Activated T-helper 1 cell treated with anti-CD3 and anti-CD28 coated beads, Interleukin-2, amount 50 U/mL, for 16 hours (primary cell): ENCODE measurements at places on chromosomes 6 and 20.

DNA sequence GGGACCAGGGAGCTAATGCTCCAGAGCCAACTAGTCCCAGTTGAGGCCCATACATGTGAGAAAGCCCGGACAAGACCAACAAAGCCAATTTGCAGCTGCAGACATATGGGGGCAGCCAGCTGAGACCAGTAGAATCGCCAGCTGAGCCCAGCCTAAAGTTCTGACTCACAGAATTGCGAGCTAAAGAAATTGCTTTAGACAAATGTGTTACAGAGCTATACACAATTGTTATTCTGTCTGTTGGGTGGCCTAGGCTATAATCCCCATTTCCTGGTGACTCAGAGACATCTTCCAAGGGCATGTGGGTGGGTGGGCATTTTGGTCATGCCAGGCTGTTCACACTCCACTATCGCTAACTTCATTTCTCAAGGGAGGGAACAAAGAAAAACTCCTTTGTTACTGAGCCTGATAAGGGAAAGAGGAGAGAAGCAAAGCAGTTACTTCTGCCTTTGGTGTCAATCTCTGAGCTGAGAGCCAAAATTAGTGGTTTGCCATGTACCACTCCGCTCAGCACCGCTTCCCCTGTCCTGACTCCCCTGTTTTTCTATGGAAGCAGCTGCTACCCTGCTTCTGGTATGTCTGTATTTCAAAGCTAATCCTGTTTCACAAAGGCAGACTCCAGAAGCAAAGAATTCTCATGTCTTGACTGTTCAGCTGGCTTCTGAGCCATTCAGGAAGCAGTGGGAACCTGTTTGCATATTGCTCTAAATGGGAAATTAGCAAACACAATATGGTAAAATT is 26.1 kb downstream of the SCP2D1 start:
- no peak for DNase-seq

- no peak for DNase-seq
Measured at GRCh38 chr6:35065870-35066269, 75.3 kb downstream of the TCP11 start.

GRCh38 chr6:125503181-125503580 is 201.4 kb upstream of the HDDC2 start:
- DNase-seq, result no peak

GRCh38 chr20:21004386-21005076 is 101.6 kb downstream of the LINC00237 start:
- DNase-seq, result no peak

DNA sequence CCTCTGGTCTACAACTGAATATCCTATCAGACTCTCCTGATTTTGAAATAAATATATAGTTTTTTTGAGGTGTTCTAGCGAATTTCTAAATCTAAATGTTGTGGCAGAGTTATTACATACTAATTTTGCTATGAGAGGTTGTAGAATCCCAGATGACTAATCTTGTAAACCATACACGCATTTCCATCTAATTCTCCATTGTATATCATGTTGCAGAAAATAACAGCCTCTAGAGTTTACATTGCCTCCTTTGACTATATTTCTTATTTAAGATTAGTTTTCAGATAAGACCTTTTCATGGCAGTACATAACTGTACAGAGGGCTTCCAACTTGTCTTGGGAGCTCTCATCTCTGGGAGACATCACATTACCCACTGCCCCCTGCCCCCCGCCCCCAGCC is 22.9 kb downstream of the PTPN1 start:
- no peak for DNase-seq

DNA sequence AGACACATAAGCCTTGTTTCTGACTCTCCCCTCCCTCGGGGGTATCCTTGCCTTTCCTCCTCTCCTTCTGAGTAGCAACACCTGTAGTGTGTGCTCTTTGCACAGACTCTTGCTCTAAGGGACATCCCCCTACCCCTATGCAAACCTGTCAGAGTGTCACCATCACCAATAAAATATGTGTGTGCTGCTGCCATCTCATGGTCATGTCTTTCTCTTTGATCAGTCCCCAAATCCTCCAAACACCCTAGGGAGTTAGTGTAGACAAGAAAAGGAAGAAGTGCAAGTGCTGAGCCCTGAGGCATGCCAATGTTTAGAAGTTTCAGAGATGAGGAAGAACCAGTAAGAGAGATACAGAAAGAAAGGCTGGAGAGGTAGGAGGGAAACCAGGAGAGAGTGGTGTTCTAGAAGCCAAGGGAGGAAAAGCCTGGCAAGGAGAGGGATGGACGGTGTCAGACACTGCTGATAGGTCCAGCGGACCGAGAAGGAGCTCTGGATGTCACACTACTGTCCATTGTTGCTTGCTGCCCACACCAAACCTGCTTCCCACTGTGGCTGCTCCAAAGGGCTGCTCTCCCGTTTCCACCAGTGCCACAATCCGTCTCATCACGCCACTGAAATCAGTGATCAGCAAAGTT is 16.4 kb downstream of the TRMT6 start:
- no peak for DNase-seq

DNA sequence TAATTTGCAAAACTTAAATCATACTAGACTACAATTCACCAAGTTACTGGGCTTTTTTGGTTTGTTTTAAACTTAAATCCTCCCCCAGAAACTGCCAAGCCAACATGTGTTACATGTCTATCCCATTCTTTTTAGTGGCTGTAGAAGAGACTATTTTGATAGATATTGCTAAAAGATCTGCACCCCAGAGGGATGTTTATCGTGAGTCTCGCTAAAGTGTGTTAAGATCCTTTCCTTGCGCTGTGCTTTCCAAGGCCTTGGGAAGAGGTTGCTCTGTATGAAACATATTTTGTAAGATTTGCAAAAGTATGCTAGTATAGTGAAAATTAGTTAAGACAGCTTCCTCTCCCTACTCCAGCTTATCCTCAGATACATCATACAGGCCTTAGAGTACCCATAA is 63.0 kb downstream of the GPX5 start:
- no peak for DNase-seq

GRCh38 chr20:49267327-49267726 is 10.5 kb downstream of the ZNFX1 start:
- DNase-seq, result no peak

DNA sequence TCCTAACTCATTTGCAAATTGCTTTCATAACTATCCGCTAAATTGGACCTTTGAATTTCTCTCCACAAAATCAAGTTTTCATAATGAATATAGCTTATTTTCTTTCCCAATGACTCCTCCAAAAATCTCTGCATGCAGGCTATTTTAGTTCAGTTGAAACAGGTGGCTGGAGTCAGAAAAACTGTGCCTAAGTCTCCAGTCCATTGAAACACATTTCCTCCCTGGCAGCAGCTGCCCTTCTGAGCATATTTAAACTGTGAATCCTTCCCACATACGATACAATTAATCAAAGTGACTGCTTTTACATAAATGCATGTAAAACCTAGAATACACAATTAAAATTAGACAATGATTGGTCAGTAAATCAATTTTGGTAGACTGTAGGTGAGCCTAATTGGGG is 344.6 kb upstream of the MARCKS start:
- no peak for DNase-seq

DNA sequence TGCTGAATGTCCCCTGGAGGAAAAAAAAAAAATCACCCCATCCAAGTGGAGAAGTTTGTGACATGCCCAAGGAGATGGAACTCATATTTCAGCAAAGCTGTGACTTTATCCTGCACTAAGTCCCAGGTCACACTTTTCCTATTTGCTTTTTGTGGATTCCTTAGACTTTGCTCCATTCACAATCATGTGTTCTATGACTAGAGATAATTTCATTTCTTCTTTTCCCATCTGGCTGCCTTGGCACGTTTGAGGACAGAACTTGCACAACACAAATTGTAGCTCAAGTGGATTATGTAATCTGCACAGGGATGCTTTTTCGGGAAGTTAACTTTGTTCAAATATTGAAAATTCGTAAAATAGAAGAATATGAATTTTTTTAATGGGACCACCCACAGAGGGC is 100.7 kb upstream of the PTPN1 start:
- no peak for DNase-seq

GRCh38 chr6:93087606-93088005 is 331.8 kb downstream of the EPHA7 start:
- DNase-seq, result no peak

DNA sequence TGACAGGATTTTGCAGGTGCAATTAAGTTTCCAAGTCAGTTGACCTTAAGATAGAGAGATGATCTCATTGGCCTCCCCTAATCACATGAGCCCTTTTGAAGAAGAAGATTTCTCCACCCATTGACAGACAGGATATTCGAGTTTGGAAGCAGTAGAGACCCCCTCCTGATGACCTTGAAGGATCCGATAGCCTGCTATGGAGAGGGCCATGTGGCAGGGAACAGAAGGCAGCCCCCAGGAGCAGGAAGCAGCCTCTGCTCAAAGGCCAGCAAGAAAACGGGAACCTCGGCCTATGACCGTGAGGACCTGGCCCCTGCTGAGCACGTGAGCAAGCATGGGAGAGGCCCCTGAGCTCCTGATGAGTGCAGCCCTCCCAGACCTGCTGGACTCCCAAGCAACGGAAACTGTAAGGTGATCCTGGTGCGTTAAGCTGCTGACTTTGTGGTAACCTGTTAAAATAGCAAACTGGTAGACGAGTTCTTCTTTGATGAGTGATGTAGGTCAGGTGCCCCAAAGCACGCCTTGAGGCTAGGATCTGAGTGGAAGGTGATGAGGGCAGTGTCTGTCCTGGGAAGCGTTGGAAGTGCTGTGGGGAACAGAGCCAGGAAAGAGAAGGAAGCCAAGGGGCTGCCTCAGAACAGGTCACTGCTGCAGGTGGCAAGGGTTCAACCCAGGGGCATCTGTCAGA is 18.5 kb upstream of the TUBB2A start:
- DNase-seq, result no peak

DNA sequence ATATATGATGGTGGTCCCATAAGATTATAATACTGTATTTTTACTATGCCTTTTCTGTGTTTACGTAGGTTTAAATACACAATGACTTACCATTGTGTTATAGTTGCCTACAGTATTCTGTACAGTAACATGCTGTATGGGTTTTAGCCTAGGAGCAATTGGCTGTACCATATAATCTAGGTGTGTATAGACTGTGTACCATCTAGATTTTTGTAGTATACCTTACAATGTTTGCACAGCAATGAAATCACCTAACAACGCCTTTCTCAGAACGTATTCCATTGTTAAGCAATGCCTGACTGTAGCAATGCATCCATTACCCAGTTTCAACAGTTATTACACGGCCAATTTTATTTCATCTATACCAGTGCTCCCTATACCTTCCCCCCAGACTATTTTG is 10.7 kb downstream of the MACROD2 start:
- no peak for DNase-seq

GRCh38 chr20:38725148-38725901 is 1.0 kb downstream of the SLC32A1 start:
- no peak for DNase-seq
